ENCODE measurements at places on chromosomes 2 and 18.

DNA sequence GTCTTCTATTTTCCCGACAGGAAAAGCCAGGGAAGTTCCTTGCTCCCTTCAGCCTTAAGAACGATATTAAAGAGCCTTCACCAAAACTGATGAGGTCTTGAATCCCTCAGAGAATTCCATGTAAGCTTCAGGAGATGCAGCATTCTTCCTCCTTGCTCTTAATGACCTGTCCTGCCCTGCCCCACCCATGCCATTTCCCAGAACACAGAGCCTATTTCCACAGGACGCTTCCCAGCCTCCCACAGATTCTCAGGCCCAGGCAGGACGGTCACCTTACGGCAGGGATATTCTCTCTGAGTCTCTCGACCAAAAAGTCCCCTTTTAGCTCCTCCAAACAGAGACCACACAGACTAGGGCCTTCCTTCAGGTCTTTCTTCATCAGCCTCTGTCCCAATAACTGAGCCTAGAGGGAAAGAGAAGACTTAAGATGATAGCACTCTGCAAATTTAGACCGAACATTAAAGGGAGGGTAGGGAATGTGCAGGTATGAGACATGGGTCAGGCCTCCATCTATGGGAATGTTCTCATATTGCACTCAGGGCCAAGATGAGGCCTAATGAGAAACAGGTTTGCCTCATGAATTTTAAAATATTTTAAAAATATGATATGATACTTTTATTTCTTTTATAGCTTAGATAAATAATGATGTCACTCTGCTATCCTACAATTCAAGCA is 62.1 kb downstream of the COBLL1 start:
- DNase-seq, result no peak
- H3K27ac ChIP-seq, result peak overlapping the region; percentile 14
- H3K27me3 ChIP-seq, result no peaks in the 10 kb centered on the region

GRCh38 chr2:8872821-8873432 is 35.5 kb upstream of the KIDINS220 start:
- H3K27ac ChIP-seq, result no peak overlapping the region
- no peaks in the 10 kb centered on the region for H3K36me3 ChIP-seq
- no peak for DNase-seq
- H3K27me3 ChIP-seq, result no peaks in the 10 kb centered on the region
- no peaks in the 10 kb centered on the region for H3K4me1 ChIP-seq
- no peak overlapping the region for H3K4me3 ChIP-seq

DNA sequence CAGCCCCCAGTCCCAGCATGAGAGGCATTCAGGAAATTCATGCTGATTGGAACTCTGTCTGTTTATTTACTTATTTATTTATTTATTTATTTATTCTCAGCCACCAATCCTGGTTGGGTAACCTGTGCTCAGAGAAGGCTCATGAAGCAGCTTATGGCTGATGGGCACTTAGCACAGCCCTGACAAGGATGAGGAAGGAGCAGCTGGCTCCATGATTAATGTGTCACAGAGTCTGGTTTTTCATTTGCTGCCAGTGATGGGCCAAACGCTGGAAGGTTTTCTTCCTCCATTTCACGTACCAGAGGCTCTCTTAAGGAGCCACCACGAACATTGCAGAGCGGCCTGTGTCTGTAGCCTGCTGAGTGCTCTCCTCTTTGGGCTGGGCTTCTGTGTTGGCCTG is 28.3 kb upstream of the KCNS3 start:
- no peaks in the 10 kb centered on the region for H3K4me1 ChIP-seq
- H3K27ac ChIP-seq, result no peak overlapping the region
- H3K4me3 ChIP-seq, result no peak overlapping the region

DNA sequence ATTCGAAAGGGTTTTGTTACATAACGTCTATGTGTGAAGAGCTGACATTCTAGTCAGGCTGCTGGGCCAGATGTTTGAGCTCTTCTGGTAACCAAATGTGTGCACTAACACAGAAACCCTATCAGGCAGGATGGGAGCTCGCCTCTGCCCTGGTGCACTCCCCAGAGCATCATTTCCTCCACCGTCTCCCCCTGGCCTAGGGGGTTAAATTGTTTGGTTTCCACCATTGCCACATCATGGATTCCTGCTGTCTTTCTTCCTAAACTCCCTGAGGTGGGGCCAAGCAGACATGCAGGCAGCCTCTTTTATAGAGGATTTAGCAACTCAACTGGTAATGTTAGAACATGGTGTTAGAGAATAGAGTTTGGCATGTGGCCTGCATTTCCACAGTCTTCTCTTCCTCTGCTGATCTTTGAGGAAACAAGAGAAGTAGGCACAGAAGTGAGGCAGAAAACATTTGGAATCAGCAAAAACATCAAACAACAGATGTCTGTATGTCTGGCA is 87.3 kb downstream of the ANTXR1 start:
- H3K4me3 ChIP-seq, result no peak overlapping the region
- H3K36me3 ChIP-seq, result no peaks in the 10 kb centered on the region
- no peaks in the 10 kb centered on the region for H3K27me3 ChIP-seq
- peak; percentile 43 for DNase-seq
- no peak overlapping the region for H3K27ac ChIP-seq

DNA sequence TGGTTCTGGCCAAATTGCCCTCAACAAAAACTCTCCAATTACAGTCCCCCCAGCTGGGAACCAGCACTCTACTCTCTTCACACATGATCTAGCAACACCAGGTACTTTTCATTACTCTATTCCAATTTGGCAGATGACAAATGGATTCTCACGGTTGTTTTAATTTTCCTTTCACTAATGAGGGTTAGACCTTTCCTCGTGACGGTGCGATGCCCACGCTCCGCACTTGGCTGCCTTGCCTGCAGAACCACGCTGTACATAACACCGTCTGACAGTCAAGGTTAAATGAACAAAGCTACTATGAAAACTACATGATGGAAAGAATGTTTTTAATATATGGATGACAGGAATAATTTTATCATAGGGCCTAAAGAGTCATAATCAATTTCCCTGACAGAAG is 141.5 kb downstream of the FBXO15 start:
- H3K4me1 ChIP-seq, result no peaks in the 10 kb centered on the region
- H3K36me3 ChIP-seq, result no peaks in the 10 kb centered on the region
- no peak overlapping the region for H3K4me3 ChIP-seq
- no peak overlapping the region for H3K27ac ChIP-seq
- no peak for DNase-seq

GRCh38 chr18:13418013-13418710 is 199.6 kb downstream of the LDLRAD4 start:
- H3K27ac ChIP-seq, result no peak overlapping the region
- H3K4me1 ChIP-seq, result no peaks in the 10 kb centered on the region
- no peak overlapping the region for H3K4me3 ChIP-seq
- H3K36me3 ChIP-seq, result no peaks in the 10 kb centered on the region
- no peak for DNase-seq

GRCh38 chr2:182245963-182246362 is 180.9 kb downstream of the PDE1A start:
- no peaks in the 10 kb centered on the region for H3K27me3 ChIP-seq
- H3K36me3 ChIP-seq, result no peaks in the 10 kb centered on the region
- DNase-seq, result no peak
- H3K4me3 ChIP-seq, result no peak overlapping the region

GRCh38 chr18:62716619-62717168 is 1.4 kb downstream of the PHLPP1 start:
- peak overlapping the region; percentile 48 for H3K27ac ChIP-seq
- no peaks in the 10 kb centered on the region for H3K36me3 ChIP-seq
- peak; percentile 30 for DNase-seq
- peak overlapping the region; percentile 87 for H3K4me3 ChIP-seq
- H3K27me3 ChIP-seq, result no peaks in the 10 kb centered on the region

GRCh38 chr18:69838003-69838402 is 109.7 kb downstream of the CD226 start:
- no peak for DNase-seq
- H3K27ac ChIP-seq, result no peak overlapping the region
- no peaks in the 10 kb centered on the region for H3K27me3 ChIP-seq
- H3K4me3 ChIP-seq, result no peak overlapping the region
- no peaks in the 10 kb centered on the region for H3K4me1 ChIP-seq

- no peaks in the 10 kb centered on the region for H3K36me3 ChIP-seq
- no peak for DNase-seq
- H3K4me1 ChIP-seq, result no peaks in the 10 kb centered on the region
- no peak overlapping the region for H3K27ac ChIP-seq
- no peak overlapping the region for H3K4me3 ChIP-seq
- no peaks in the 10 kb centered on the region for H3K27me3 ChIP-seq
Measured at GRCh38 chr2:155209696-155210450, 511.4 kb downstream of the KCNJ3 start.

DNA sequence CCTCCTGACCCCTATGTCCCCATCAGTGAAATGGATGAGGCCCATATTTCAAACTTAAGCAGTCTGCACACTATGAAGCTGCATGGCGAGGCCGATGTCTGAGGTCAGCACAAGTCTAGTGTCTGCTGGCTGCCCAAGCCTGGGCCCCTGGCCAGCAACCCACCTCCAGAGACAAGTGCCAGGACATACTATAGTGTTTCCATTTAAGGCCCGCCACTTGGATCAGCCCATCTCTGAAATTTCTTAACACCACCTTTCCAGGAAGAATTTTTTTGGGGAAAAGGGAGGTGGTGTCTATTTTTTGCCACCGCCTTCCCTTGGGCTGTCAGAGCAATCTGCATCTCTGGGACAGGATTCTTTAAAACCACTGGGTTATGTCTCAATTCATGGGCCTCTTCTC is 1.8 kb downstream of the ACVR1 start:
- DNase-seq, result no peak
- no peaks in the 10 kb centered on the region for H3K27me3 ChIP-seq
- H3K4me3 ChIP-seq, result peak overlapping the region; percentile 97
- H3K27ac ChIP-seq, result peak overlapping the region; percentile 92
- peaks cover 9% of the 10 kb centered on the region for H3K4me1 ChIP-seq

GRCh38 chr2:239882781-239883180 is 142.4 kb downstream of the NDUFA10 start:
- no peak overlapping the region for H3K4me3 ChIP-seq
- no peaks in the 10 kb centered on the region for H3K36me3 ChIP-seq
- no peaks in the 10 kb centered on the region for H3K27me3 ChIP-seq
- no peak overlapping the region for H3K27ac ChIP-seq

DNA sequence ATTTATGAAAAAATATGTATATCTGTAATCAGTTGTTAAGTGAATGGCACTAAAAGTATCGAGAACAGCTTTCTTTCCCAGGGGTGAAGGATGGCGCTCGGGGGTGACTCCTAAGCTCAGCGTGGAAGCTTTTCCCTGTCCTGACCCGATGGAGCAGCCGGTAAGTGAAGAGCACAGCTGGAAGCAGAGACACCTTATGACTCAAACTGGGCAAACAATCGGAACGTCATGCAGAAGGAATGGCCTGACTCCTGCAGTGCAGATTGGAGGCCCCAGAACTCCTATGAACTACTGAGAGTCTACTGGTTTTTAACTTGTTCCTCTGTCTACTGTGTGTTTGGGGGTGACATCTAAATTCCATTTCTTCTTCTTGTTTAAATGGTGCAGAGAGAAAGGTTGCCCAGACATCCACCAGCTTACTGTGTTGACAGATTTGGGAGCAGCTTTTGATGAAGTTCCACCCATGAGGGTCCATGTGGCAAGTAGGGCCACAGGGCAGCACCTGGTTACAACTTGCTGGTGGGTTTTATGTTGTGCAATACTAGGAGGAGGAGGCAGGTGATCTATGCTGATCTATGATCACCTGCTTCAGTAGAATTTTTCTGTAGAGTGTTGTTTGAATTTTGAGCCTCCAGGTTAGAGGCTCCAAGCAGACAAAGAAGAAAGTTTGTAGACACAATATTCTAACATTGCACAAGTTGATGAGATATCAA is 52.8 kb upstream of the TMEM182 start:
- no peak overlapping the region for H3K4me3 ChIP-seq
- no peak for DNase-seq
- no peaks in the 10 kb centered on the region for H3K4me1 ChIP-seq

GRCh38 chr2:38700113-38700785 is 34.3 kb downstream of the GALM start:
- no peaks in the 10 kb centered on the region for H3K27me3 ChIP-seq
- DNase-seq, result no peak
- no peak overlapping the region for H3K4me3 ChIP-seq
- no peaks in the 10 kb centered on the region for H3K36me3 ChIP-seq
- H3K4me1 ChIP-seq, result no peaks in the 10 kb centered on the region

GRCh38 chr18:58226429-58226828 is 182.4 kb downstream of the NEDD4L start:
- no peaks in the 10 kb centered on the region for H3K27me3 ChIP-seq
- no peak overlapping the region for H3K4me3 ChIP-seq
- H3K27ac ChIP-seq, result no peak overlapping the region
- no peak for DNase-seq
- no peaks in the 10 kb centered on the region for H3K36me3 ChIP-seq

DNA sequence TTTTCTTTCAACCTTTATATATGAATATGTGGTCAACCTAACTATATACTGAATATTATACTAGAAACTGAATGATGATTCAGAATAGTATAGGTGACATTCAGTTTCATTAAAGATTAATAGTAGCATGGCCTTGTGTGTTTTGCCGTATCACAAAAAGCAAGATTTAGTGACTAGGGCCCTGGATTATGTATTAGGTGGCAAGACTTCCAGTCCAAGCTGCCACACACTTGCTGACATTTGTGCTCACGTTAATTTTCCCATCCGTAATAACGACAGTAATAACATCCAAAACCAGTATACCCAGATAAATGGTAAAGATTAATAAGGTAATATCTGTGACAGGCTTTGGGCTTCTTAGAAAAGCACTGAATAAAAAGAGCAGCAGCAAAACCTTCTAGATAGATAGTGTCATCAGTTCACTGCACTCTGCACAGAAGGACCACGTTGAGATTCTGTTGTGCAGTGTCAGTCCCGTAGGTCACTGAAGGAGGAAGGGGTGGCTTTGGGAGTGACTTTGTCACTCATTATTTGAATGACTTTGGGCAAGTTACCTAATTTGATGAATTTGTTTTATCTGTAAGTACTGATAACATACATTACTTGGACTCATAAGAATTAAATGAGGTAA is 451.7 kb downstream of the PTPRM start:
- no peak overlapping the region for H3K4me3 ChIP-seq
- H3K4me1 ChIP-seq, result no peaks in the 10 kb centered on the region
- H3K27ac ChIP-seq, result no peak overlapping the region
- H3K36me3 ChIP-seq, result no peaks in the 10 kb centered on the region
- no peak for DNase-seq
- H3K27me3 ChIP-seq, result no peaks in the 10 kb centered on the region

DNA sequence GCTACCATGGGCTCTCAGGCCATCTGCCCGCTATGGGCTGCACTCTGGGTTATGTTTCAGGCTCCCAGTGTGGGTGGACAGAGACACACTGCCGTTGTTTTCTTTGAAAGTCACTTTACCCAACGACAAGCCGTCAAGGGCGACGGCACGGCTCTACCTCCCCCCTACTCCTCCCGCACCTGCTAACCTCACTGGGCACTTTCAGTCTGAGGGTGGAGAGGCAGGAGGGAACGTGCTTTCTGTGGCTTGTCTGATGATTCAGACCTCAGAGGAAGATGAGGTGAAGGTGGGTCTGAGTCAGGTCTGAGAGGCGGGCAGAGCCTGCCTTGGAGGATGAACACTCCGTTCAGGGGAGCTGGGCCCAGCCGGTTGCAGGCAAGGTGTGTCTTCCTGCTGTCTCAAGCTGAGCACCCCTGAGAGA is 147.6 kb upstream of the HDAC4 start:
- no peak overlapping the region for H3K4me3 ChIP-seq
- no peak overlapping the region for H3K27ac ChIP-seq
- H3K27me3 ChIP-seq, result no peaks in the 10 kb centered on the region
- no peaks in the 10 kb centered on the region for H3K36me3 ChIP-seq
- H3K4me1 ChIP-seq, result no peaks in the 10 kb centered on the region

Data from uterus (tissue), 4 donors.